Esophagus squamous epithelium (tissue), 5 donors: ENCODE measurements at places on chromosomes 6 and 20.

GRCh38 chr6:118382126-118382525, 166.0 kb upstream of the PLN start:
- DNase-seq = no peak

- DNase-seq = no peak
Measured at GRCh38 chr20:4053071-4053919, 37.9 kb upstream of the RNF24 start.

DNA sequence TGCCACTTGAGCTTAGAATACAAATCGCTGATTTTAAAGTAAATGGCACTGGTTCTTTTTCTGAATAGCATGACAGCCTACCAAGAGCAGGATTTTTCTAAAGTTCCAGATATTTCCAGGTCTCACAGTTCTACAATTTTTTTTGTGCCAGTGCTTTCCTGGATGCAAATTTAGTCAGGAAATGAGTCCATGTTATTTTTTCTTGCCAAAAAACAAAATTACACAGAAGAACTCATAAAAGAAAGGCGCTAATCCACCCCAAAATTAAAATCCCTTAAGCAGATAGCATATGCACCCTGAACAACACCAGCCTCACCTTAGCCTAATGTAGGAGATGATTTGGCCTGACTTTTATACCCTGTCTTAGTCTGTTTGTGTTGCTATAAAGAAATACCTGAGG, 86.4 kb upstream of the ARG1 start:
- DNase-seq = no peak

DNA sequence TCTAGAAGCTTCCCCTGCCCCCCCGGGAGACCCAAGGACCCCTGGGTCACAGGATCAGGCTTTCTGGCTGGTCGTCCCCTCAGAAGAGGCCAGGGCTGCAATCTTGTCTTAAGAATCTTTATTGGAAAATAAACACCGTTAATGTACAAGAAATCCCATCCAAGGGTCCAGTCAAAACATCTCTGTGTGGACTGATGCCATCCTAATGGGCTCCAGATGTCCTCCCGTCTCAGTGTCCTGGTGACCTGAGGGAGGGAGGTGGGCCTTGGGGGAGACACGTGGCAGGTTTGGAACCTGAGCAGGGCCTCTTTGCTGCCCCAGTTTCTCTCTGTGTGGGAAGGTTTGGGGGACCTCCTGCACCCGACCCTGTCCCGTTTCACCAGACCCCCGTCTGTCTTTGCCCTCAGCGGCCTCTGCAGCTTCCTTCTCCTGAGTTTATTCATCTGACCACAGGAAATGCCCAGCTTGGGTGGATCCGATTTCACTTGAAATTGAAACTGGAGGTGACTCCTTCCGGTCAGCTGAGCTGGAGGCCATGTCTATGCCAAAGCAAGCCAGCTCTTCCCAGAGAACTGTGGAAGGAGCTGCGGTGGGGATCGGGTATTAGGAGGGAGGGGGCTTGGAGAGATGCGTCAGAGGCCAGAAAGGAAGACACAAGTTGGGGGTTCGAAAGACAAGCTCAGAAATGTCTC, 75.1 kb downstream of the SLC2A10 start:
- no peak for DNase-seq

- no peak for DNase-seq
Measured at GRCh38 chr20:24507182-24507853, 37.9 kb downstream of the SYNDIG1 start.

DNA sequence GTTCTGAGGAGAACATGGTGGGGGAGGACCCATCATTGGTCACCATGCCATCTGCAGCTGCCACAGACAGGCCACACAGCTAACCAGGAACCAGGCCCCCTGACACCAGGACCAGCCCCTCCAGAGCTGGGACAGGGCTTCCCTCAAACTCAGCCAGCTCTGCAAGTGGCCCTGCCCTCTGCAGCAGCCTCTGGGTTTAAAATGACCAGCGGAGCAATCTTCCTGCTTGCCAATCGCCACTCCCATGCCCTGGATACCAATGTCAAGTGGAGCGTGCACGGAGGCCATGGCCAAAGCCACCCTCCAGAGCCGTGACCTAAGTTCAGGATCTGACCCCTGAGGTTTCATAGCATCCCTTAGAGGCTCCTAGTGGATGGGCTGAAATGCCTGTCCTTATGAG, 199.4 kb downstream of the SYNDIG1 start:
- DNase-seq = no peak

- DNase-seq = no peak
Measured at GRCh38 chr20:37362231-37362792, 16.4 kb downstream of the SRC start.

DNA sequence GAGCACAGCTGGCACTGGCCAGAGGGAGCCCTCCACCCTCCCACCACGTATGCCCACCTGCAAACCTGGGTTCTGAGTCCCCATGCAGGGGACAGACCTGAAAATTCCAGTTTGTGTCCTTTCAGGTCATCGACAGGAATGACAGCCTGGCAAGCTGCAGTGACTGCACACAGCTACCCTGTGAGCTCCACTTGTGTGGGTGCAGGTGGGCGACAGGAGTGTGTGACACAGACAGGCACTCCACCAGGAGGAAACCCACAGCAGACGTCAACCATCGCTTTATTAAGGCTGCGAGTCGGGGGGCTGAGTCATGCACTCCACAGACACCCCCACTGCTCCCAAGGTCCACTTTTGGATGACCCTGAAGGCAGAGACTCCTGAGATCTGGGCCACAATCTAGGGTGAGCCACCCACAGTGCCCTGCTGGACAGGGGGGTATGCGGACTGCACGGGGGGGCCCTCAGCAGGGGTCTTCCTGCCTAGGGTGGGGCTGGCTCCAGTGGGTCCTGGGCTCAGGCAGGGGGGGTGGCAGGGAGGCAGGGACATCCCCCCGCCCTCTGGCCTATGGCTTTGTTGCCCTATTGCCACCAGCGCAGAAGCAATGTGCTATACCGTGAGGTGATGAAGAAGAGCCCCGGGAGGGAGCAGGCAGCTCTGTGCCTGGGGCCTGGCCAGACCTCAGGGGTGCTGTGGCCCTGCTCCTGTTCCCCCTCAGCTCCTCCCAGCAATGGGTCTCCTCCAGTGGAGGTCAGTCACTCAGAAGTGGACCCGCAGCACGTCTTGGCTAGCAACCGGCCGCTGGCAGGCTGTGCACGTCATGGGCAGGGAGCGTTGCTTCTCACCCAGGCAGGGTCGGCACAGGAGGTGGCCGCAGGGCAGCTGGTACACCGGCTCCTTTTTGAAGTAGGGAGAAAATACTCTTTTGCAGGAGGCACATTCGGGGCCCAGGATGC, 25.1 kb upstream of the AVP start:
- DNase-seq = no peak

DNA sequence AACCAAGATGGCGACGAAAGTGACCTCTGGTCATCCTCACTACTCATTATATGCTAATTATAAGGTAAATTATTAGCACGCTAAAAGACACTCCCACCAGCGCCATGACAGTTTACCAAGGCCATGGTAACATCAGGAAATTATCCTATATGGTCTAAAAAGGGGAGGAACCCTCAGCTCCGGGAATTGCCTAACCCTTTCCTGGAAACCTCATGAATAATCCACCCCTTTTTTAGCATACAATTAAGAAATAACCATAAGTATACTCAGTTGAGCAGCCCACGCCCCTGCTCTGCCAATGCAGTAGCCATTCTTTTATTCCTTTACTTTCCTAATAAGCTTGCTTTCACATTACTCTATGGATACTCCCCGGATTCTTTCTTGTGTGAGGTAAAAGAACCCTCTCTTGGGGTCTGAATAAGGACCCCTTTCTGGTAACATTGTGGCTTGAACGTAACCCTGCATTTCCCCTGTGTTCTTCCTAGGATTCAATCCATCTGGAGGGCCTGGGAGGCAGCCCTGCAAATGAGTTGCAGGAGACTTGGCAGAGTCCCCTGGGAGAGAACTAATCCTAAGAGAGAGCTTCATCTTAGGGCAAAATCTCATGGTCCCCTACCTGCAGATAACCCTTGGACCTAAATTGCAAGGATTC, 225.6 kb upstream of the JARID2 start:
- no peak for DNase-seq

DNA sequence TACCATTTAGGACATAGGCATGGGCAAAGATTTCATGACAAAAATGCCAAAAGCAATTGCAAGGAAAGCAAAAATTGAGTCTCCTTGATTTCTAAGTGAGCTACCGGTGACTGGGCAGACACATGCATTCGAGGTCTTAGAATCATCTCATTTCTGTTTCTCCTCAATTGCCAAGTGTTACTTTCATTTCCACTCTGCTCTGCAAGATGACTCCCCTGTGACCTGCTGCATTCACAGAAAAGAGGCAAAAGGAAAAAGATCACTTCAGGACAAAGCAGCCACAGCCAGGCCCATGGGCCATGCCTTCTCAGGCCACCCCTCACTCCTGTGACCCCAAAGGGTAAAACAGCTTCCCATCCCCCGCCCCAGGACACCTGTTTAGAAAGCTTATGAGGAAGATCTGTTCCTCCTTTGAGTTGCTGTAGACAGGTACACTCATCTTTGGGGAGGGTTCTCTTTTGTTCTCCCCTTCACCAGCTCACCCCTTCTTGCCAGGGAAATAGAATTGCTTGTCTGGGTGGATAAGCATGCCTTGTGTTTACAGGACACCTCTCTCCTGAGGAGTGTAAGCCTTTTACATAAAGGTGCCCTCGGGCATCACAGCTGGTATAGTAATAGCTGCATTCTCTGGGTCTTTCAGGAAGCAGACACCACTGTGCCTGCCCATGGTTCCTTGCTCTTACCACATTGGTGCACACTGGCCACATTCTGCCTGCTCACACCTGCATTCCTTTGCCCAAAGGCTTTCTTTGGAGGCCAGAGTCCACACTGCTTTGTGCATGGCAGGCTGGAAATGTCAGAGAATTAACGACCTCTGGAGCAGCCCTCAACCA, 105.0 kb downstream of the SLC24A3 start:
- DNase-seq = no peak

DNA sequence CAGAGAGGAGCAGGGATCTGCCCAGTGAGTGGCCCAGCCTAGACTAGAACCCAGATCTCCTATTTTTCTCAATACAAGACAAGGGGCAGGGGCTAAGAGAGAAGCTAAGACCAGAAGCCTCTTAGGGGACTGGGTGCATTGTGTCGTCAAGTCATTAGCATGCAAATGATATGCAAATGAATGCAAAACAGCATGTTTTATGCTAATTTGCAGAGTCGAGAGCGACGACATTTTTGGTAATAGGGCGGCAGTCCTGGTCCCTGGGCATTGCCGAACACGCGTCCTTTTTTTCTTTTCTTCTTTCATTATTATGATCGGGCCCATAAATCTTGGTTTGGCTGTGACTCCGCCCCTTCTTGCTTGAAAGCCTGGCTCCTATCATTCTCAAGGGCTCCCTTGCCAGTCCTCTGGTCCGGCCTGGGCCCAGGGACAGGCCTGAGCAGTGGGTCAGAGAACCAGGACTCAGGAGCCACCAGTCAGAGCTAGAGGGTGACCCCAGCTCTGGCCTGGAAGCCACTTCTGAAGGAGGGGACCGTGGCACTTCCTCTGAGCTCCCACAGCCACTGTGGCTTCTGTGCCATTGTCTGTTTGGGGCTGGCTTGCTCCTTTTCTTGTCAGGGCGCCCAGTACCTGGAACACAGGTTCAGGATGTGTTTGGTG, 32.0 kb upstream of the SCRT2 start:
- no peak for DNase-seq

GRCh38 chr20:10856237-10857015, 182.6 kb upstream of the JAG1 start:
- no peak for DNase-seq

DNA sequence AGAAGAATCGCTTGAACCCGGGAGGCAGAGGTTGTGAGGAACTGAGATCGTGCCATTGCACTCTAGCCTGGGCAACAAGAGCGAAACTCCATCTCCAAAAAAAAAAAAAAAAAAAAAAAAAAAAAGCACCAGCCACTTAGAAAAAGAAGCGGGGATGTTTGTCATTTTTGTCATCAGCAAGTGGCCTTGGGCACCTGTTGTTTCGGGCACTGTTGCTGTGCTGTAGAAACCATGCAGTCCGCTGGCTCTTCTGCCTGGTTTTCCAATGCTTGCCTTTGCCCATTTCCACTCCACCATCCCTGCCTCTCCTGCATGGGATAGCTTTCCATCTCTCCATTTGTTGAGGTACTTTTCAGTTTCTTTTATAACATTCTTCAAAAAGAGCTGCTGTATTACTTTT, 129.3 kb downstream of the ARID1B start:
- DNase-seq = no peak

- no peak for DNase-seq
Measured at GRCh38 chr6:158756126-158756525, 63.0 kb downstream of the EZR start.

DNA sequence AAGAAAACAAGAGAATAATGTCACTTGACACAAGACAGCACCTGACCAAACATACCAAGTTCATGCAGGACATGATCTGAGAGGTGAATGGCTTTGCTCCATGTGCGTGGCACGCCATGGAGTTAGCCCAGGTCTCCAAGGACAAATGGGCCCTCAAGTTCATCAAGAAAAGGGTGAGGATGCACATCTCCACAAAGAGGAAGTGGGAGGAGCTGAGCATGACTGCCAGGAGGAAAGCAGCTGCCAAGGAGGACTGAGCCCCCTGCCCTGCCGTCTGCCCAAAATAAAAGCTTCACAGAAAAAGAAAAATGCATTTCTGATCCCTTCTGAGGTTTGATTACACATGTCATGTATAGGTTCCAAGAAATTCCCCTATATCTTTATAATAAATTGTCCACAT, 82.0 kb upstream of the TSHZ2 start:
- DNase-seq = no peak

- DNase-seq = no peak
Measured at GRCh38 chr20:11436113-11436905, 481.4 kb upstream of the BTBD3 start.

GRCh38 chr6:125421836-125422235, 120.1 kb upstream of the HDDC2 start:
- DNase-seq = no peak

- DNase-seq = no peak
Measured at GRCh38 chr6:90936286-90936685, 349.4 kb upstream of the MAP3K7 start.

DNA sequence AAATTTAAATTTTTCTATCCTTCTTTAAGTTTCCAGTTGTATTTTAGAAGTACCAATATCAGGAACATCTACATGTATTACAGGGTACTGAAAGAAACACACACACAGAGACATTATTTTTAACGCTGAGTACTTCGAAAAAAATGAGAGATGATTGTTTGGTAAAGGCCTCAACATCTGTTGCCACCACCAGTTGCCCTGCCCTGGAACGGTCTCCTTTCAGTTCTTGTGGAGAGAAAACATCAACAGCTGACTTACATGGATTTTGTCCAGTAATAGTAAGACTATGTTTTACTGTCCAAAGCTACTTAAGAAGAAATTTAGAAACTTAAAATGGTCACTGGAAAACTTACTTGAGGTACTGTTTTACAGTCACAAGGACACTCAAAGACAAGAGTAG, 16.7 kb downstream of the HMGCLL1 start:
- no peak for DNase-seq

DNA sequence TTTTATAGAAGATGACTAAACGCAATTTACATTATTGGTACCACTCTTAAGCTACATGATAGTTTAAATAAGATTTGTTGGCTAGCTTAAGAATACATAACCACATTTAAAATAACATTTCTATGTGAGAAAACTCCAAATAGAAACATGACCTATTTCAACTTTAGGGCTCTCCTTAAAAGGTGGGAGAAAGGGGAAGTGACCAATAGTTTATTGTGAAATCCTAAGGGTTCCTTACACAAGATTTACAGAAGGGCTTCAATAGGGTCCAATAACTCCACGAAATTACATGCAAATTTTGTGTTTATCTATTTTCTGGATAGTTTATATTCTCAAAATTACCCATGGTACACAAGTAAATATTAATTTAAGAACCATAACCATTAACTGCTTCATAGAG, 91.6 kb upstream of the DST start:
- no peak for DNase-seq

GRCh38 chr20:63217706-63218105, 1.8 kb upstream of the YTHDF1 start:
- no peak for DNase-seq
